Effector CD4-positive, alpha-beta T cell (primary cell): ENCODE measurements at places on chromosomes 3 and 15.

GRCh38 chr15:55151631-55152030 is 45.1 kb downstream of the RSL24D1 start:
- no peak for DNase-seq

DNA sequence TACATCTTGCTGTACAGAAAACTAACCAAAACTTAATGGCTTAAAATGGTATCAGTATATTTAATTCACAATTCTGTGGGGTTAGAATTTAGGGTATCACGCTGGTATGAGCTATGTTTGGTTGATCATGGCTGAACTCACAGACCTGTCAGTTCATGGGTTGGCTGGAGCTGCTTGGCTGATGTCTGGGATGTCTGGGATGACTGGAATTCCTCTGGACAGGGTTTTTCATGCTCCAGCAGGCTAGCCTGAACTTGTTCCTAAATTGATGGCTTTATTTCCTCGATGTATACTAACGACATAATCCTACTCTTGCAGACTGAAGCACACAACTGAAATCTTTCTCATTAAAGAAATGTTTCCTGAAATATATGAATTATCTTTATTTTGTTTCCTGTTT is 338.9 kb upstream of the GBE1 start:
- no peak for DNase-seq

DNA sequence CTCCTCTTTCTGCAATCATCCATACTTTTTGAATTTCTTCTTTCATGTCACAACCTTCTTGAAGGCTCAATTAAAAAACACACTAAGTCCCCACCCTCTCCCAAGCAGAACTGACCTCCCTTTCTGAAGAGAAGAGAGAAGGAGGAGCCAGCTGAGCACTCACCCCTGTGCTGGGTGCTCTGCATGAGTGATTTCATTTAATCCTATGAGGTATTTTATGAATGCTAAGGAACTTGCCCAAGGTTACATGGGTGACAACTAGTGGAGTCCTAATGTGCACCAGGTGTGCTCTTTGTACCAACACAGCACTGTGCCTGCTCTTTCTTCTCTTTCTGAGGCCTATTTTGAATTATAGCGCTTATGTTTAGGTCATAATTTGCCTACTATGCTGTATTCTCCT is 135.6 kb downstream of the DUT start:
- DNase-seq = no peak

GRCh38 chr3:160400030-160400701 is 716 bp downstream of the SMC4 start:
- peak; percentile 30 for DNase-seq

DNA sequence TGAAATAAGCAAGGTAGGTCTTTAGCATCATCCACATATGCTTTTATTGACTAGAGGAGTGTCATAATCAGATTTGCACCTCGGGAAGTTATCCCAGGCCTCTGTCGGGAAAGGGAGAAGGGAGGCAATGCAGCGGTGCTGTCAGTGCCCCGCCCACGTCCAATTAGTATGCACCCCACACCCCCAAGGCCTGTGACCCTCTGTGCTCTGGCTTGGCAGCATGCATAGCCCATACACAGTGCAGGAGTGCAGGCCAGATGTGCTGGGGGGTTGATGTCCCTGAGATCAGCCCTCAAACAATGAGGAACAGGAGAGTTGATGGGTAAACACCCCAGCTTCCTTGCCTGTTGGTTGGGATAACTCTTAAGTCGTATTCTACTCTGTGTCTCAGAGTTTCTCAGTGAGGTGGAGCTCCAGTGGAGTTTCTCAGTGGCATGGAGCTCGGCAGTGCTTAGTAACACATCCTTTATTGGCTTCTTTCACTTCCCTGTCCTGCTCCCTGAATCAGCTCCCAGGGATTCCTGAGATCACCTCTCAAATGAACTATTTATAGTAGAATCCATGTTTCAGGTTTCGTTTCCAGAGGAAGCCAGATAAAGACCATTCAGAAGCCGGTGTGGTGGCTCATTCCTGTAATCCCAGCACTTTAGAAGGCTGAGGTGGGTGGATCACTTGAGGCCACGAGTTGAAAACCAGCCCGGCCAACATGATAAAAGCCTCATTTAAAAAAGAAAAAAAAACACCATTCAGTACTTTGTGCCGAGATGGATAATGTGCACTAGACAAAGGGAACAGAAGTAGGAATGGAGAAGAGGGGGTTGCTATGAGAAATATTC is 26.7 kb upstream of the NDUFB4 start:
- no peak for DNase-seq

DNA sequence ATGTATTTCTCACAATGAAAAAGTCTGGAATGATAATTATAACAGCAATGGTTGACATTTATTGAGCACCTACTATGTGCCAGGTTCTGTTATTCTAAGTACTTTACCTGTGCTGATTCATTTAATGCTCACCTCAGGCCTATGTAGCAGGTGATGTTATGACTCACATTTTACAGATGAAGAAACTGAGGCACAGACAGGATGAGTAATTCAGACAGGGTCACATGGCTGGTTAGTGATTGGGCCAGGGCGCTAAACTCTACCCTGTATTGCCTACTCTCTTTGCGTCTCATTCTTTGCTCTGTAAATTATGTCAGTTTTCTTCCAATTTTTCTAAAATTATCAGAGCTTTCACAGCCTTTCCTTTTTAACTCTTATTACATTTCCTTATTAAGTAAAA is 98.3 kb downstream of the PIK3R4 start:
- no peak for DNase-seq

- no peak for DNase-seq
These were observed 66.1 kb downstream of the RPN1 start for GRCh38 chr3:128584412-128585020.
